ENCODE measurements at places on chromosomes 3 and 15.

DNA sequence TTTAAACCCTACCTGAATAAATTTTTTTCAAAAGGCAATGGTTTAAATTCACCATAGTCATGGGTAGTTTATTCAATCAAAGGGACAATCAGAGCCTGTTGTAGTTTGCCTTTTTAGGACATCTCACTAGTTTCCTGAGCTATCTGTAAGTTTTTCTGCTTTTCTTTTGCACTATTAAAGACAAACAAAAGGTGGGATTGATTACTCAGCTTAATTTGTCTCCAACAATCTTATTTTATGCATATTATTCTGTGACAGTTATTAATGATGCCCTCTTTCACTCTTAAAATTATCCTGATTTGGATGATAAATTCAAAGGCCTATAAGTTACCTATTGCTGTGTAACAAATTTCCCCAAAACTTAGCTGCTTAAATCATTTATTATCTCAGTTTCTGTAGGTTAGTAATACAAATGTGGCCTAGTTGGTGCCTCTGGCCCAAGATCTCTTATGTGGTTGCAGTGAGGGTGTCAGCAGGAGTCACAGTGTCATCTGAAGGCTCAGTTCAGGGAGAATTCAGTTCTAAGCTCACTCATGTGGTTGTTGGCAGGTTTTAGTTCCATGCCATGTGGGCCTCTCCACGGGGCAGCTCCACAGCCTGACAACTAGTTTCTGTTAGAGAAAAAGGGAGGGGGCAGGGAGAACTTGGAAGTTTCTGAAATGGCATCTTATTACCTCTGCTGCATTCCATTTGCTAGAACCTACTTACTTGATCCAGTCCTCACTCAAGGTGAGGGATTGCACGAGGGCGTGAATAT, 16.0 kb downstream of the ARMC8 start:
- no peak for DNase-seq

GRCh38 chr15:40106203-40107161, 2.2 kb downstream of the BMF start:
- DNase-seq, result no peak

DNA sequence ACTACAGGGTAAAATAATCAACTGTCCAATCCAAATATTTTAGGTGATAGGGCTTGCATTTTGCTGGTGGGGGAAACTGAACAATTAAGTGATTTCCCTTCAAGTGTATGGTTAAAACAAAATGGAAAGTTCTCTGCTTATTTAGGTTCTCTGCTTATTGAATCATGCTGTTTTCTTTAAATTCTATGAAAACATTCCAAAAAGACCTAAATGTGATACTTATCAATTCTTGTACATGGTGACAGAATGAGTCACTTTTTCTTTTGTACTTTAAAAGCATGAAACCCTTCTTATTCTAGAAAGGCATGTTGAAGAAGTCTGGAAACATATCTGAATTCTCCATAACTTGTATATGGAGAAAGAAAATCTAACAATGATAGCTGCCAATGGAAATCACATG, 192.6 kb downstream of the FMN1 start:
- no peak for DNase-seq

DNA sequence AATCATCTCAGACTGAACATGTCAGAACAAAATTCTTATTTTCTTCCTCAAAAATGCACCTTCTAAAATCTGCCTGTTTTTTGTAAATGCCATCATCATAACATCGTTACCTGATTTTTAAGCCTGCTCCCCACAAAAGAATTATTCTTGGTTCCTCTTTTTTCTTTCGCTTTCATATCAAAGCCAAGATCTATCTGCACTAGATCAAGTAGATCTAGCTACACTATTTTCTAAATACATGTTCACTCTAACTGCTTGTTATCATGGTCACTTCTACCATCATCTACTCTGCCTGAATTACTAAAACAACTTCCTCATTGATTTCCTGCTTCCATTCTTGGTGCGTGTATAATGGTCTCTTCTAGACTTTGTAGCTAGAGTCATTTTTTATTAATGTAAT, 217.7 kb downstream of the ARPP21 start:
- no peak for DNase-seq

DNA sequence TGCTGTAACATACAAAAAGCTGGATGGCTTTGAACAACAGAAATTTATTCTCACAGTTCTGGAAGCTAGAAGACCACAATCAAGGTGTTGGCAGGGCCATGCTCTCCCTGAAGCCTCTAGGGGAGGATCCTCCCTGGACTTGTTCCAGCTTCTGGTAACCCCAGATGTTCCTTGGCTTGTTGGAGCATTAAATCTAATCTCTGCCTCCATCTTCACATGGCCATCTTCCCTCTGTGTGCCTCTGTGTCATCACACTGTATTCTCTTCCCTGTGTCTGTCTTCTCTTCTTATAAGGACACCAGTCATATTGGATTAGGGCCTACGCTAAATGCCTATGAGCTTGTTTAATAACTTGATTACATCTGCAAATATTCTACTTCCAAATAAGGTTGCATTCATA, 109.5 kb downstream of the STAG1 start:
- no peak for DNase-seq

DNA sequence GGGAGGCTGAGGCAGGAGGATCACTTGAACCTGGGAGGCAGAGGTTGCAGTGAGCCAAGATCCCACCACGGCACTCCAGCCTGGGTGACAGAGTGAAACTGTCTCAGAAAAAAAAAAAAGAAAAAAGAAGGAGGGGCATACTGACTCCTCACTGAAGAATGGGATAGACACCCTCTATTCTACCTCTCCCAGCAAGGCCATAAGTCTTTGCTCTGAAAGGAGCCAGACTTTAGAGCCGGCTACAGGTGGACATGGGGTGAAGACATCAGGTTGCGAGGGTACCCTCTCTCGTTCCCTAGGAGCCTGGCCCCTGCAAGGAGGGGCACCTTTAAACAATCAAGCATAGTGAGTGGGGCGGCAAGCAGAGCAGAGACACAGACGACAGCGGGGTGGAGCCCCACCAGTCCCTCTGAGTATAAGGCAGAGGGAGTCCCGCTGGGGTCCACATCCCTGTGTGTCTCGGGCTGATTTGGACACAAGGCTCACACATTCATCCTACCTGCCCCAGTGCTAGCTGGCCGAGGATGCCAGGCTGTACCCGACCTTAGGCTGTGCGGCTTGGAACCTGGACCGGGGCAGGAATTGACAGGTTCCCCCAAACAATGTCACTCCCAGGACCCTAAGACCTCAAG, 1.1 kb downstream of the GRAMD2A start:
- no peak for DNase-seq

GRCh38 chr15:64930778-64931371, 19.2 kb downstream of the ANKDD1A start:
- DNase-seq, result no peak

- no peak for DNase-seq
Observed at GRCh38 chr15:91258415-91258759, 158.3 kb downstream of the SV2B start.

- DNase-seq, result no peak
Observed at GRCh38 chr3:9097495-9097894, 134.2 kb upstream of the RAD18 start.

- no peak for DNase-seq
Observed at GRCh38 chr3:11784971-11785377, 61.7 kb downstream of the TAMM41 start.

DNA sequence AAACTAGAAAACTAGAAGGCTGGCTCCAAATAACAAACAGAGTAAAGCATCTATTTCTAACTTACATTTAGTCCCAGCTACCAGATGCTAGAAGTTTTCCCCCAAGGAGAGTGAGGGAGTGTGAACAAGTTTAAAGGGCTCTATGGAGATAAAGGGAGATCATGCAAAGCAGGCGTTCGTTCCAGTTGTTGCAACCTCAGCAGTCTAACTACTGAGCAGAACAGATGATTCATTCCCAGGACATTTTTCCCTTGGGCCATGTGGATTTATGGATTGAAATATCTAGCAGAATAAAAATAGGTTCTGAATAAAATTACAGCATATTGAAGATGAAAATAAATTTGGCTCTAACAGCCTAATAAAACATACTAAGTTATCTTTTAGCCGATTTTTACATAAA, 154.8 kb upstream of the TTC14 start:
- no peak for DNase-seq

DNA sequence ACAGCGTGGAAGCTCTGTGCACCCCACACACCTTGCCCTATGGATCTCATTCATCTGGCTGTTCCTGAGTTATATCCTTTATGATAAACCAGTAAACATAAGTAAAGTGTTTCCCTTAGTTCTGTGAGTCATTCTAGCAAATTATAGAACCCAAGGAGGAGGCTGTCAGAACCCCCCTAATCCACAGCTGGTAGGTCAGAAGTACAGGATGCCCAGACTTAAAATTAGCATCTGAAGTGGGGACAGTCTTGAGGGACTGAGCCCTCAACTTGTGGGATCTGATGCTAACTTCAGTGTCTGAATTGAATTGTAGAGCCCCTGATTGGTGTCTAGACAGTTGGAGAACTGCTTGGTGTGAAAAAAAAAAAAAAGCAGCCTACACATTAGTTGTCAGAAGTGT, 75.1 kb downstream of the B3GNT5 start:
- DNase-seq, result no peak

GRCh38 chr3:69161587-69162307, 39.4 kb upstream of the LMOD3 start:
- no peak for DNase-seq

GRCh38 chr15:57356178-57356577, 20.1 kb upstream of the CGNL1 start:
- DNase-seq, result no peak
